ENCODE measurements at places on chromosomes 5 and 9. TPM values are rescaled to one million over a fixed set of nuclear protein-coding genes. Genes with fewer than 3 reads are reported as not detected.

The LCN12 gene
- 0.51 TPM for total RNA-seq

The TJP2 gene
- total RNA-seq, result 39.3 TPM

The HTR1A gene
- total RNA-seq, result not detected

The PCDHGA1 gene
- total RNA-seq, result 0.69 TPM

The GRXCR2 gene
- not detected for total RNA-seq

The FCN2 gene
- total RNA-seq, result not detected

The UTP15 gene
- 22.9 TPM for total RNA-seq

The DAB2 gene
- 76.8 TPM for total RNA-seq

The IL4 gene
- not detected for total RNA-seq

The TEK gene
- total RNA-seq, result 89.3 TPM

The OGN gene
- total RNA-seq, result 0.59 TPM

The PAEP gene
- not detected for total RNA-seq

The CDC25C gene
- total RNA-seq, result 0.30 TPM

The PRRT1B gene
- total RNA-seq, result not detected

The SPATA31D4 gene
- not detected for total RNA-seq

The PDGFRB gene
- total RNA-seq, result 69.6 TPM

The ESM1 gene
- total RNA-seq, result 106 TPM

The ADAM19 gene
- total RNA-seq, result 150 TPM

The APBA1 gene
- 9.8 TPM for total RNA-seq

The NTRK2 gene
- under 0.01 TPM for total RNA-seq

The PHF24 gene
- 0.30 TPM for total RNA-seq

The ZNF883 gene
- 1.2 TPM for total RNA-seq

The TPM2 gene
- total RNA-seq, result 1,826 TPM

The PCDHA3 gene
- total RNA-seq, result 0.23 TPM

The PDE6A gene
- total RNA-seq, result not detected

The CER1 gene
- not detected for total RNA-seq

The AMBP gene
- total RNA-seq, result not detected

The LHX6 gene
- total RNA-seq, result not detected

The ZDHHC11B gene
- not detected for total RNA-seq

The DOK3 gene
- total RNA-seq, result 8.4 TPM

The ZFR gene
- 108 TPM for total RNA-seq

All from smooth muscle cell of the umbilical artery (primary cell).